ENCODE measurements at places on chromosomes 1 and 21. TPM values are rescaled to one million over a fixed set of nuclear protein-coding genes. Genes with fewer than 3 reads are reported as not detected.

Gene RNF223
- total RNA-seq = not detected

Gene SZRD1
- total RNA-seq = 32.2 TPM

Gene AMY2A
- not detected for total RNA-seq

Gene TEKT2
- 0.25 TPM for total RNA-seq

Gene AMY1A
- total RNA-seq = not detected

Gene FBLIM1
- 136 TPM for total RNA-seq

Gene FGR
- 0.25 TPM for total RNA-seq

Gene PRELP
- total RNA-seq = not detected

Gene SAMD11
- under 0.01 TPM for total RNA-seq

Gene UQCRHL
- total RNA-seq = 0.76 TPM

Gene ANKRD34A
- total RNA-seq = under 0.01 TPM

Gene CNR2
- not detected for total RNA-seq

Gene CYP4A22
- total RNA-seq = not detected

Gene IL20
- not detected for total RNA-seq

Gene SPOCD1
- 4.0 TPM for total RNA-seq

Data from dermis microvascular lymphatic vessel endothelial cell (primary cell).